ENCODE measurements at places on chromosomes 5 and 9.

GRCh38 chr5:148372166-148372725, 11.5 kb upstream of the FBXO38 start:
- no peak for DNase-seq

- DNase-seq: no peak
These were observed 263.5 kb upstream of the ANKRD55 start for GRCh38 chr5:56496581-56497063.

DNA sequence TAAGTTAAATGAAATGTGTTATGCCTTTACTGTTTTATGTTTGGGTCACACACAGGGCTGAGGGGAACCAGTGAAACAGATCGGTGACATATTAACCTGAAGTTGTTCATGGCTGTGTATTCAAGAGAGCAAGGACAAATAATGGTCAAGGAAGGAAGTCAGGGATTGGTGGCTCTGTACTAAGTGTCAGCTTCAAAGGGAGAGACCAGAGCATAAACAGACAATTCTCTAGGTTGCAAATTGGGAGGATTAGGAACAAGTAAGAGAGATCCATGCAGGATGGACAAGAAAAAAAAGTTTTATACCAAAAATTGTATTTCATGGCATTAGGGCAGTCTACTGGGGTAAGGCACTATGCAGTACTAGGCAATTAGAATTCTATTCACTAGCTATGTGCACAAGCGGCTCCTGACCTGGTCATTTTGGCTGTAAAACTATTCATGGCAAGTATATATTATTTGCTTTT, 156.3 kb downstream of the PLPPR1 start:
- DNase-seq: no peak

DNA sequence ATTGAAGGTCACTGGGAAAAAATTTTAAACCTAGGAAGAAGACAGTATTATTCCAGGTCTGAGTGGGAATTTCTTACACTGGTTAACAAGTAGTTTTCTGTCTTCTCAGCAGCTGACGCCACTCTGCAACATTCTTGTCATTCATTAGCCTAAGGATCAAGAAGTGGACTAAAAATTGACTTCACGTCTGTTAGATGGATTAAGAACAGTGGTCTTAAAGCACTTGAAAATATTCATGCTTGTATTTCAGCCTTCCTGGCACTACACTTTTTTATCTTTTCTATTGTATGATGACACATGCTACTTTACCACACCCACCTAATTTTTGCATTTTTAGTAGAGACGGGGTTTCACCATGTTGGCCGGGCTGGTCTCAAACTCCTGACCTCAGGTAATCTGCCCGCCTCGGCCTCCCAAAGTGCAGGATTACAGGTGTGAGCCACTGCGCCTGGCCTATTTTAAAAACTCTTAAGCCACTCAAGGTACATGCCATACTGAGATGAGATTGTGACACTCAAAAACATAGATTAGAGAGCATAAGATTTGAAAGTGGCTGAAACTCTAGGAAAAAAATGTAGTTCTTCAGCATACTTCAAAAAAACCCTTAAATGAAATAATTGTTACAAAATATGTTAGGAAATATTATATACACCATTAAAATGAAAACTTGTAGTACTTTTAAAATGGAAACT, 8.4 kb downstream of the MATR3 start:
- no peak for DNase-seq

DNA sequence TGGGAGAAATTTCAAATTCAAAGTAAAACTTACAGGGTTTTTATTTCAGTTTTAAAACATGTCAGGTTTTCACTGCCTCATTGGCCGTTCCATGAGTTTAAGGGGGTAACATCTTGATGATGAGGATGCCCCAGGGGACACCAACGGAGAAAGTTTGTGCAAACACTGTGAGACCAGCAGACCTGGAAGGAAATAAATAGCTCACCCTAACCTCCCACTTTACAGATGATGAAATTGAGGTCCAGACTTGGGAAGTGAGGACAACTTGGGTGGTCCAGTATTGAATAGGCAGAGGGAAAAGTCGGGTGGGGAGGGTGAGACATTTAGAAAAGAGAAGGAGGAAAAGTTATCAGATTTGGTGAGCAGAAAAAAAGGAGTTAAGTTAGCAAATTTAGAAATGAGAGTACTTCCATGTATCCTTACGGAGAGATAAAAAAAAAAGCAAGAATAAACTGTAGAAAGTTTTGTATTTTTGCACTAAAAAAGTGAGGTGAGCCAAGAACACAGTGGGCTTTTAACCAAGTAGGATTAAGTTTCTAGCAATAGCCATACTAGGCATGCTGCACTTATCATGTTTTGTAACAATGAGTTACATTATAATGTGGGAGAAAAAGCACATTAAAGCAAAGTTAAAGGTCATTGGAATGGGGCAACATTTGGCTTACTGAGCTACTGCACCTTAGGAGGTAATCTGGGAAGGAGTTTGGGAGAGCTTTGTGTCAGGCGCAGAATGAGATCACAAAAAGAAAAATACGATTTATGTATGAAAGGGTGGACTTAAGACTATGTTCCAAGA, 125.1 kb downstream of the GAS1 start:
- no peak for DNase-seq

GRCh38 chr9:93171261-93171990, 12.5 kb upstream of the WNK2 start:
- no peak for DNase-seq

DNA sequence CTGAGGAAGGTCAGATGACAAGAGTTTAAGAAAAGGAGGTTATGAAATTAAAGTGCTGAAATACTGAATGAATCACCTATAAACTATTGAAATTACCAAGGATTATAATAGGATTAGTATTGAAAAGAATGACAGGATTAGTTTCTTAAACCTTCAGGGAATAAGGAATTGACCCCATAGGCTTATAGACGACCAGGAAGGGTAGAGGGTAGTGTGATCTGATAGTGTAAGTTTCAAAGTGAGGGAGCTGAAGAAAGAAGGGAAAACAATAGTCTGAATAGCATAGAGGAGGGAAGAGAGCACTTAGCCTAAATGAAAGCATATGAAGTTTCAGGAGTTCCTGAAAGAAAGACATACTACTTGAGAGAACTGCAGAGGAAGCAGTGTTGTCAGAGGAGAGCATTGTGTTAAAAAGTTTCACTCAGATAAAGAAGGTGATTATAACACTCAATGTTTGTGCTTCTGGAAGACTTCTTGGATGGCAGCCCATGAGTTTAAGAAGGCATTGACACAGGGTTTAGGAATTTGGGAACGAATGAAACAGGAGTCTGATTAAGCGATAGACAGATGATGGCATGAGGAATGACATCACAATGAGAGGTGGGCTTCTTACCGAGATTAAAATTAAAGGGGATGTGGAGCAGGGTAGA, 557.9 kb upstream of the GRAMD2B start:
- DNase-seq: no peak

DNA sequence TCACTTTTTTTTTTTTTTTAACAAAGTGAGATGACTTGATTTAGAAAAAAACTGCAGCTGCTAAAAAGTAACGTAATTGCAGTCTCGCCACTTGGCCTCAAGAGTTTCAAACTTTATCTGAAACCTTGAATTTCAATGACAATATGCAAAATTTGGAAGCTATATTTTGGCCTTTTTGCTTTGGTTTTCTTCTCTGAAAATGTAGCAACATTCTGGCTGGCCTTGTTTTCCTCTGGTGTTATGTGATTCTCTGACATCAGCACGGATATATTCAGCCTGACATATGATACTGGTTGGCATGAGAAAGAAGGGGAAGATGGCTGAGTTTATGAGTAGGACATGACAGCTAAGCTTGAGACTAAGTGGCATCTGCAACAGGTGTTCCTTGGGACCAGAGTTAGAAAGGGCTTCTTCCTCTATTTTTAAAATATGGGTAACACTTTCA, 136.5 kb downstream of the MEF2C start:
- no peak for DNase-seq

DNA sequence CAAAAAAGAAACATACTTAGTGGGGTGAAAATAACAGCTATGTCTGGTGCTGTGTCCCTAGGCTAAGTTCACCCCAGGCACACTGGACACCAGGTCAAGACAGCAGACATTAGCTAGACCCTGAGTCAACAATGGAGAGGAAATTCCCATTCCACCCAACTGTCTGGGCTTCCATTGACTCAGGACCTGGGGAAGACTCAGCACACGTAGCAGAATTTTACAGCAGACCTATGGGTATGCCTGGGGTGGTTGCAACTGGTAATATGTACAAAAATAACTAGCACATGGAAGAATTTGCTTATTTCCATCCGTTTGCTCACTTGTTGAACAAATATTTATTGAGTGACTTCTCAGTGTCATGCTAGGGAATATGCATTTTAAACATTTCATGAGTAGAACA, 117.0 kb downstream of the GAS1 start:
- no peak for DNase-seq

DNA sequence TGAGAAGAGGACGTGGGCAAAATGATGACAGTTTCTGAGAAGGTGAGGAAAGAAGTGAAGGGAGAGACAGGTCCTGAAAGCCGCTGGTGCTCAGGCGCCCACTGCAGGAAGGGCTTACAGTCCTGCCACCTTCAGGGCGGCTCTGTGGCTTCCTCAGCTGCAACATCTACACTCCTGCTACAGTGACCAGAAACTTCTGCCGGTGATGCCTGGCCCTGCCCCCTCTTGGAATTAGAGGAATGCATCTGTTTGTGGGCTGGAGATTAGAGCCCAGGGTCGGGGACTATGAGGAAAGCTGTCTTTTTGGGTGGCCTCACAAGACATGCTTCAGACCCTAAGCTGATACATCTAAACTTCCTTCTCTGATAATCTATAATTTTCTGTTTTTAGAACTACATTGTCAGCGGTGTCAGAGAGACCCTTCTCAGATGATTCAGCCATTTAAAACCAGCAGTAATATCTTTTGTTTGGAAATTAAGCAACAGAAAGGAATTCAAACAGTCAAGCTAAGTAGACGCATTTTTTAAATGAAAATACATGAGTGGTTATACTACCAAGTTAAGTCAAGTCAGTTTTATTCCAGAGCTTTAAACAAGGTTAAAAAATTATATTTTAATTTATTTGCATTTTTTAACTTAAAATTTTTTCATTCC, 30.4 kb downstream of the PRDM6 start:
- no peak for DNase-seq
